ENCODE measurements at places on chromosomes 6 and 20. TPM values are rescaled to one million over a fixed set of nuclear protein-coding genes. Genes with fewer than 3 reads are reported as not detected.

- no peak overlapping the region for H3K4me3 ChIP-seq
- no peak for DNase-seq
- no peak overlapping the region for H3K27ac ChIP-seq
- H3K4me1 ChIP-seq: peaks cover 8% of the 10 kb centered on the region
Measured at GRCh38 chr20:53929974-53930650, 140.3 kb downstream of the BCAS1 start.

DNA sequence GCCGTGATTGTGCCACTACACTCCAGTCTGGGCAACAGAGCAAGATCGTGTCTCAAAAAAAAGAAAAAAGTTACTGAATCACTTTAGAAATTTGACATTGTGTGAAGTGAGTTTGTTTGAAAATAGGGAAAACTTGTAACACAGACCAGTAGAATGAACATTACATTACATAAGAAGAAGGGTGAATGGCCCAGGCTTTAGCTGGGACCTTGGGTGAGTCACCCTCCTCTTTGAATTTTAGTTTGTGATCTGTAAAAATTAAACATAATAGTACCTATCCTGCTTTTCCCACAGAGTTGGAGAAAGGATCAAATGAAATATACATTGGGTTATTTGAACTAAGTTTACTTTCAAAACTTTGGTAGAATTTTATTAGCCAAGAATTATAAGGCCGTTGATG is 56.3 kb downstream of the KCNS1 start:
- H3K4me3 ChIP-seq: no peak overlapping the region
- DNase-seq: no peak
- peaks cover 2% of the 10 kb centered on the region for H3K36me3 ChIP-seq
- no peaks in the 10 kb centered on the region for H3K27me3 ChIP-seq

GRCh38 chr20:3749689-3750531 is 17.4 kb downstream of the HSPA12B start:
- peaks cover 16% of the 10 kb centered on the region for H3K4me1 ChIP-seq
- no peak overlapping the region for H3K4me3 ChIP-seq
- H3K27ac ChIP-seq: no peak overlapping the region
- peaks cover 35% of the 10 kb centered on the region for H3K27me3 ChIP-seq

DNA sequence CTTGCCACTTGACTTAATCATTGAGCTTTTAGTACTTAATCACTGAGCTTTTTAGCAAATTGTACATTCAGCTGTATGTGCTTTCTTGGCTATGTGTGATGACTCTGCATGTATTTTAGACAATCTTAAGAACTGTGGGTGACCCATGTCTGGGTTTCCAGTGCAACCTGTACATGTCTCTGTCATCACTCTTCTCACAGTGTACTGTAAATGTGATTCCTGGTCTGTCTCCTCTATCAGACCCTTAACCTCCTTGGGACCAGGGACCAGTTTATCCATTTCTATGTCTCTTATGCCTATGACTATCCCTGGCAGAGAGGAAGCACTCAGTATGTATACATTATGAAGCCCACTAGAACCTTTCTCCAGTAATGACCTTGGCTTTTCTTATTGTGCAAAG is 36.6 kb upstream of the HDDC2 start:
- H3K4me1 ChIP-seq: no peaks in the 10 kb centered on the region
- no peaks in the 10 kb centered on the region for H3K36me3 ChIP-seq
- no peak overlapping the region for H3K27ac ChIP-seq
- no peak overlapping the region for H3K4me3 ChIP-seq
- no peak for DNase-seq

DNA sequence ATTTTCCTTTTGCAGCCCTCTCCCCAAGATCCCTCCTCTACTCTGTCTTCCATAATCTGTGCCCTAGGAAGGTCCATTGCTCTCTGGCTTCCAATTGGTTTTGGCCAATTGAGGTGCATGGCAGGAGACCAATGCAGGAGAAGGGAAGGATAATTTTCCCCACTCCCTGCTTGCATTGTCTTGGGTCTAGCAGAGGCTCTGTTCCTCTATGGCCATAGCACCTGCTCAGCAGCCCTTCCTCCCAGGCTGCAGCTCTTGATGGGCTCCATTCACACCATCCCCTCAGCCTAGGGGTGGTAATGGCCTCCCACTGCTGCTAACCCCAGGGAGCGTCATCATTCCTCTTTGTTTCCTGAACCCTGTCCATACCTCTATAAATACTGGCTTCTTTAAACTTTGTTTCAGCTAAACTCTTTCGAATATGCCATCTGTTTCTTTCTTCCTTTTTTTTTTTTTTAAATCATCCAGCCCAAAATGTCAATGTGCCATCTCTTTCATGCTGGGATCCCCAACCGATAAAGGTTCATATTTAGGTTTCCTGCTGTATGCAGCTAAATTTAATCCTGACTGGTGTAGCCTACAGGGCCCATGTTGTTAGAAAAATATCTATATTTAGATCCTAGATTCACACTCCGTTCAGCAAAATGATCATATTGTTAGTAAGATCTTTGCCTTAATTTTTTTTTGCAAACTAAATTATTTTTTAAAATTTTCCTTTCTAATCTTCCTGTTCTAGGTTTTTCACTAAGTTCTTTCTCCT is 63.8 kb downstream of the HECA start:
- H3K4me3 ChIP-seq: no peak overlapping the region
- DNase-seq: no peak
- no peaks in the 10 kb centered on the region for H3K27me3 ChIP-seq

GRCh38 chr20:44692932-44693480 is 22.2 kb upstream of the CCN5 start:
- no peak overlapping the region for H3K4me3 ChIP-seq
- H3K27me3 ChIP-seq: no peaks in the 10 kb centered on the region
- H3K4me1 ChIP-seq: peaks cover 16% of the 10 kb centered on the region
- H3K36me3 ChIP-seq: no peaks in the 10 kb centered on the region
- H3K27ac ChIP-seq: peak overlapping the region; percentile 57
- peak; percentile 88 for DNase-seq

DNA sequence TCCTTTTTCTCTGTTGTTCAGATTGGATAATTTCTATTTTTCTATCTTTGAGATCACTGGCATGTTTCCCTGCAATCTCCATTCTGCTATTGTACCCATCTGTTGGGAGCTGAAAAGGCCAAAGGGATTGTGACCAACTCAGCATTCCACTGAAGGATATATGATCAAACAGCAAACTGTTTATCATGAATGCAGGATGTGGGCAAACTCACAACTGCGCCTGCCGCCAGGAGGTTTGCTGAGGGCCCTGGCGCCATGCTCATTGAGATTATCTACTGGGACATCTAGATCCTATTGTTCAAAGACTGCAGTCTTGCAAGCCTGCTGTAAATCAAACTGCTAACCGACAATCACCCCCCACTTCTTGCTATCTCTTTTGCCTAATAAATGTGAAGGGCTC is 3.8 kb upstream of the FKBP1A start:
- H3K36me3 ChIP-seq: no peaks in the 10 kb centered on the region
- H3K27ac ChIP-seq: no peak overlapping the region
- H3K4me1 ChIP-seq: peaks cover 37% of the 10 kb centered on the region
- no peak overlapping the region for H3K4me3 ChIP-seq

The CLPSL2 gene
- polyA plus RNA-seq: not detected

Measured in large intestine (tissue), 12 donors.